HFF-Myc (cell line): ENCODE measurements at places on chromosomes 6 and 20.

GRCh38 chr6:40928307-40928706, 110.7 kb downstream of the UNC5CL start:
- DNase-seq = no peak

- no peak for DNase-seq
Observed at GRCh38 chr6:29924287-29924686, 18.0 kb upstream of the HLA-A start.

DNA sequence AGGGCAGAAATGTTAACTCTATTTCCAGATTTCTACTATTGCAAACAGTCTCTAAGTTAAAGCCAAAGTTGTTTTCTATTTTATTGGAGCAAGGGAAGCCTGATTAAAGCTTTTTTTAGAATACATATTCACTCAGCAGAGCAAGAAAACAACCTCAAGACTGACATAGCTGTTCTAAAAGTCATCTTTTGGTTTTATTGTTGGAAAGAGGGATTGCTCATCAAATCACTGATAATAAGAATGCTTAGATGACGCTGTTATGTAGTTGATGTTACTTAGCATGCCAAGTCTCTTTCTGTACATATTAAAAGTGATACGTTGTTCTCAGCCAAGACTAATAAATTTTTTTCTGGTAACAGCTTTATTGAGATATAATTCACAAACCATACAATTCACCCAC, 172.6 kb upstream of the LAMA2 start:
- DNase-seq = no peak

GRCh38 chr6:85363870-85364269, 86.0 kb upstream of the NT5E start:
- no peak for DNase-seq

DNA sequence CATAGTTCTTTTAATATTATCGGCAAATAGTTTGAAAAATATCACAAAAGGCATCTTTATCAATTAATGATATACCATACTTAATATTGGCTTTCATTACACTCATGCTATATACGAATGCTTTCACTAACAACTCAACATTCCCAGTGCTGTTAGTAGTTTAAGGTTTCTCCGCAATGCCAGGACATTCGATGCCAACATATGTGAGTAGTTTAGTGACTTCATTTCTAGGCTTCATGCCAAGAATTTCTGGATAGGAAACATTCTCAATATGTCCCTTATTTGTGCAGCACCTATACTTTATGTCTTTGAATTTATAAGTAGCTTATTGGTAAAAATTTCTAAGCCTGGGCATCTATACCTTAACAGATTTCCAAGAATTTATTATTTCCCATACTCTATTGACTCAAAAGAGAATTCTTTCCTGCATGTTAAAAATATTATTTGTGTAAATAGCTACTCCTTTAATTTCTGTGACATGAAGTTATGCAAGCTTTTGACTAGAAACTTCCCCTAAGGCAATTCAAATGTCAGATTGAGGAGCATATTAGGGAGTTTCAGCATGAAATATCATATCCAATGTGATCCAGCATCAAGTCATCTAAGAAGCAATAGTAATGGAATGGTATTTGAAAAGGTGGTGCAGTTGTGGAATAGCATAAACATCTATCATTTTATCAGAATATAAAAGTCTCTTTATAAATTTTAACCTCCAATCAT, 236.0 kb upstream of the STXBP5 start:
- peak; percentile 69 for DNase-seq

DNA sequence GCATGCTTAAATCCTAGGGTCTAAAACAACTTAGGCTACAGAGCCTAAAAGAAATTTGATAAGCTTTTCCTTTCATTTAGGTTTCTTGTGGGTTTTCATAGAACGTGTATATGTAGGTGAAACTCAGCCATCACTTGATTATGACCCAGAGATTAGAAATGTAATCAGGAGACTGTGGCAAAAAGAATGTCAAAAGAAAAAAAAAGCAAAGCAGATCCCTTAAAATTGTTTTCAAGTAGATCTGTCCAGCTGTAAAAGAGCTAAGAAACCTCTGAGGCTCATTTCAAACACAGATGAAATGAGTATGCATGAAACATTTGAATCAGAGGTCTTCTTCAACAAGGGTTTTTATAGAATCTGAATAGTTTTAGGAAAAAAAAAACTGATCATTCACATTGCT, 341.3 kb upstream of the PRDM1 start:
- no peak for DNase-seq
